Stimulated activated CD8-positive, alpha-beta memory T cell treated with anti-CD3 and anti-CD28 coated beads, Interleukin-7, amount 100 ng/mL, for 1 hour (primary cell): ENCODE measurements at places on chromosomes 7 and 10.

- DNase-seq, result no peak
These were observed 33.6 kb upstream of the RAPGEF5 start for GRCh38 chr7:22390516-22390915.

DNA sequence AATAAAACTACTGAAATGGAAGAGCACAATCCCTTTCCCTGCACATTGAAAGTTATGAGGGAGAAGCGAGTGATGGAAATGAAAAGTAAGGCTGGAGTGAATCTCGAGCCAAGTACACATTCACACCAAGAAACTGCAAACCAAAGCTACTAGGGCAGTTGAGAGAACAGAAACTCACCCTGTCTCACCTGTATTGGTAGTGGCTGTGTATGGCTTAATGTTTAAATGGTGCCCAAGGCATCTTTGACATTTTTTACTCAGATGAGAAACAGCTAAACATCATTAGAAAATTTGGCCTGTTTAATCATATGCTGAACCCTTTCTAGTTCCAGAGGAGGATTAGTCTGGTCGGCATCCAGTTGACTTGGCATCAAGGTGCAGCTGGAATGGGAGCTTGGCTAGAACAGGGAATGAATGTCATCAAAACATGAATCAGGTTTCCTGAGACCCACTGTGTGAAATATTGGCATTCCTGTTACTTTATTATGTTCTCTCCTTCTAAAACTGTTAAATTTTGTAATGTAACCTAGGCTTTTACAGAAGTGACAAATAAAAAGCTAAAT is 840.8 kb downstream of the GRM8 start:
- DNase-seq, result no peak

- no peak for DNase-seq
These were observed 35.0 kb upstream of the CPXM2 start for GRCh38 chr10:123926401-123927264.

GRCh38 chr10:62651341-62651740 is 153.2 kb upstream of the ADO start:
- no peak for DNase-seq

DNA sequence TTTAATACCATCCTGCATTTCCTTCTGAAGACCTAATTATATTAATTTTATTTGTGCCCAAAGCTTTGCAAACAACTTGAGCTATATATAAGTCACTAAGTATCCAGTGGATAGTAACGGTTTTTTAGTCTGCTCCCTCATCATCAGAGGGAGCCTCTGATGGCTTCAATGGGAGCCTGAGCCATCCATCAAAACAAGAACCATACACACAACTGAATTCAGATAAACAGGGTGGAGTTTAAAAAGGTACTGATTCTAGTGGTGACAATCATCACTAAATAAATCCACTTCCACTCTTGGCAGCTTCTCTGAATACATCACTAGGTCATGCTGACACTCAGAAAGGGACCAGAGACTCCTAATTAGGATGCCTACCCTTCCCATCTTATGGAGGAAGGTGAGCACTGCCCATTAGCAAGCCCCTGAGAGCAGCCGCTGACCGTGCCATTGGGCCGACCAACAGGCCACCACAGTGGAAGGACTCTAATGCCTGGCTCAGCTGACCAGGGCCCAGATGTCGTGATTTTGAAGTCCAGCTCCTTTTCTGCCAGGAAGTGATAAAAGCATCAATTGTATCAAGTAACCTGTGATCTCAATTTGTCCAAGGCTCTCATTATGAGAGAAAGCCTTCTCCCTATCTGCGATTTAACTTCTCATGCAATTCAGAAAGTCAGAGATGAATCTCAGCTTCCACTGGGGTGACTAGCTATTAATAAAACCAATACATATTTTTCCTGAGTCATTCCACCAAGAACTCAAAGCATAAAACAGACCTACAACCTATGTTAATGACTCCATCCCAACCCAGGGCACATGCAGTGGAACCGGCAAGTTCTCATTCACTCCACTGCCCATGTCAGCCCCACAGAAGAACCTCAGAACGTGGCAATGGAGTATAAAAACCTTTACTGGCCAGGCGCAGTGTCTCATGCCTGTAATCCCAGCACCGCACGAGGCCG is 13.1 kb downstream of the VOPP1 start:
- no peak for DNase-seq

DNA sequence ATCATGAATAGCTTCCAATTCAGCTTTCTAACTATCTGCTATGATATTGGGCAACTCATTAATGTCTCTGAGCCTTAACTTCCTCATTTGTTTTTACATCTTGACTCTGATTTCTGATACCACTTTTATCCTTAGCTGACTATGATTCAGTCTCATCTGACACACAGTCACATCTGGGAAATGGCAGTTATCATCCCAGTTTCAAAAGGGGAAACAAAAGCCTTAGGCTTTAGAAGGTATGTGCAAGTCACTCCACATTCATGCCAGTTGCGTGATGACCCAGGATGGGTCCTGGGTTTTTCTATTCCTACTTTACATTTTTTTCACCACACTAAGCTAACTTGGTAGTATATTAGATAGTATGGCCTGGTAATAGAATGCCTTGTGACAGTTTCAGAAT is 12.7 kb downstream of the SCIN start:
- no peak for DNase-seq

DNA sequence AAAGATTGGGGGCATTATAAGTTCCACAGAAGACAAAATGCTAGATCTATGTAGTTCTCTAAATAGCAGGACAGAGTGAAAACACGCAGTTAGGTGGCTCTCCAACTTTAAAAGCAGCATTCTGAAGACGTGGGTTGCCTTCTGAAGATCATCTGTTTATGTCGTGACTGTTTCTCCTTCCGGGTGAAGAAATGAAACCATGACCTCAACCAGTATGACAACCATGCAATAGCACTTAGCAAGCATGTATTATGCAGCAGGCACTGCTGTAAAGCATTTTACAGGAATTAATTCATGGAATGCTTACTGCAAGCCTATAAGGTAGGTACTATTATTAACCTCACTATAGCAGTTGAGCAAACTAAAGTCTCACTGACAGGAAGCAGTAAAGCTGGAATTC is 125.2 kb downstream of the SLC25A13 start:
- no peak for DNase-seq

- DNase-seq, result no peak
These were observed 109.4 kb upstream of the PDCD4 start for GRCh38 chr10:110762109-110762848.

DNA sequence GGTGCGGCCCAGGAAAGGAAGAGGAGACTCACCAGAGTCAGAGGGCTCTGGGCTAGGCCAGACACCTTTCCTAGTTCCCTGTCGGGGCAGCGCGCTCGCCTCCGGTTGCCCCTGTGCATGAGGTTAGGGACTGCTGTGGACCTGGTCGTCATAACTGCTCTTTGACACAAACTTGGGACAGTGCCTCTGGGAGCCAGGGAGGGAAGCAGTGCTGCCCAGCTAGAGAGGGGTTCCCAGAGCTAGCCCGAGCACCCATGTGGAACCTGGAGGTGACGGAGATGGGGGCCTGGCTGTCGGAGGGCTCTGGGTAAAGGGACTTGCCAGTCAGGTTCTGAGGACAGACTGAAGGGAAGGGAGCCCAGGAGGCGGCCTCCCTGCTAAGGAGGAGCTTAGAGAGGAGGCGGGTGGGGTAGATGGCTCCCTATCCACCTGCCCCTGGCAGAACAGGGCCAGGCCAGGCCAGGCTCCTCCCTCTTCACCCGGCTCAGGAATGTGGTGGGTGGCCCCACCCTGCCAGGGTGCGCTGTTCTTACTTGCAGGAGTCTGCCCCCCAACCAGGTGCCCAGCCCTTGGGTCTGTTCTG is 29.7 kb downstream of the AGAP3 start:
- DNase-seq, result no peak

DNA sequence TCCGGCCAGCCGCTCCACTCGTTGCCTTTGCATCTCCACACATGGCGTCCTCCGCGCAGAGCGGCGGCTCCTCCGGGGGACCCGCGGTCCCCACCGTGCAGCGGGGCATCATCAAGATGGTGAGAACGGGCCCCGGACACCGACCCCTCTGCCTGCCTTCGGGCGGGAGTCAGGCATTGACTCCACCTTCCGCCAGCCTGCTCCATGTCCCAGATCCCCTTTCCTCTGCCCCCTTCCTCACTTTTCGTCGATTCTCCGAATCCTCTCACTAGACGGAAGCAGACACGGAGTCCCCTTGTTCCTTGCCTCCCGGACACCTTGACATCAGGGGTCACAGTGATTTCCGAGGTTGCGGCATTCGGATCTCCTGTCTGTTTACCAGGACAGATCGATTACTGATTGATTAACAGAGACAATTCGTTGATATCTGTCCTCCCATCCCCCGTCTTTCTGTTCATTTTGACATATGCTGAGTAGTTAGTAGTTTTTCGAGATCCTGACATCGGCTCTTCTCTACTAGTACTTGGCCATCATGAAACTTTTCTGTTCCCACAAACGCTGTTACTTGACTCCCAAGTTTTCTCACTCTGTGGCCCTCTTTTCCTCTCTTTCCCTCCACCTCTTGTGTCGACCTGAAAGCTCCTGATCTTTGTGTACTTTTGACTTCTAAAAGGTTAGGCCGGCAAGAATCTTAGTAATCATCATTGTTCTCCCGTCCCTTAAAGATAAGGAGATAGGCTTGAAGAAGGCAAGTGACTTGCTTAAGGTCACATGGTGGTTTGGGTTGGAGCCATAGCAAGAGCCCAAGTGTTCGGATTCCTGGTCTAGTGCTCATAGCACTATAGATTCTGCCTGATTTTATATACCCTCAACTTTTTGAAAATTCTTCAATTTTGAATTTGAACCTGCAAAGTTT is 597 bp downstream of the SND1 start:
- DNase-seq, result no peak

DNA sequence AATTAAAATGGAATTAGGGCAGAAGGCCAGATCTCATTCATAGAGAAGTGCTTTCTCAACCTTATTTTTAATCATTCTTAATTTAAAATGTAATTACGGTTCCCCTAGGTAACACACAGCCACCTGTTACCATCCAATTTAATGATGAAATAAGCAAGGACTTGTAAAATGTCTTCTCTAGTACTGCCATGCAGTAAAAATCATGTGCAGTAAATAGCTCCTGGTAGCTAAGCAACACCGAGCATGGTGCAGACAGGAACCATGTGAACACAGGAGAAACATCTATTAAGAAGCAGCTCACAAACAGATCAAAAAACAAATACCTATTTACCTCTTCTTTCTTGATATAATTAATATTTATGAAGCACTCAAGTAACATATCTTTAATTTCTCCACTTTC is 15.1 kb downstream of the NCAPG2 start:
- no peak for DNase-seq

DNA sequence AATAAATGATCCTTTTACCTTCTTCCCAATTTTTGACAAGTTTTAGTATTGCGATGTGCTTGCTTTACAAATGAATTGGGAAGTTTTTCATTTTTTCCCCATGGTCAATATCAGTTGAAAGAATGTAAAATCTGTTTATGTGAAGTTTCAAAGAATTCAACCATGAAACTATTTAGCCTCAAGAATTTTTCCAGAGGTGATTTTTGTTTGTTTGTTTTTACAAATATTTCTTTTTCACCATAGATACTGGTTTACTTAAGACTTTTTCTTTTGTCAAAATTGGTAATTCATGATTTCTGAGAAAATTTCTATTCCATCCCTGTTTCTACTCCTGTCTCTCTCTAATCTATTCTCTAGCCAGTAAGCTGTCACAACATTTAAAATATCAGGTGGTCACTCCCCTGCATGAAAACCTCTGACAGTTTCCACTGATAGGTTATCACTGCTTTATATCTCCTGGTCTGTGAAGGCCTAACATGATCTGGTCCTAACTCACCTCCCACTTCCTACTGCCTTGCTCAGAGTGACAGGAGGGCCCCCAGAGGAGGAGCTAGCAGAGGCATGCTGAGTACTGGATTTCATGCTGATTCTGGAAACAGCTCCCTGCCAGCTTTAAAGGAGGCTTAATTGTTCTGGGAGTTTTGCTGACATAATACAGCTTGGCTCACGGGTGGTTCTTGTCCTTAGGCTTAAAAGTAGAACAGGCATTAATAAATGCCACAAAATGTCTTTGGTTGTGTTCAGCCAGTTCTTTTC is 7.6 kb upstream of the ARMS2 start:
- DNase-seq, result no peak

DNA sequence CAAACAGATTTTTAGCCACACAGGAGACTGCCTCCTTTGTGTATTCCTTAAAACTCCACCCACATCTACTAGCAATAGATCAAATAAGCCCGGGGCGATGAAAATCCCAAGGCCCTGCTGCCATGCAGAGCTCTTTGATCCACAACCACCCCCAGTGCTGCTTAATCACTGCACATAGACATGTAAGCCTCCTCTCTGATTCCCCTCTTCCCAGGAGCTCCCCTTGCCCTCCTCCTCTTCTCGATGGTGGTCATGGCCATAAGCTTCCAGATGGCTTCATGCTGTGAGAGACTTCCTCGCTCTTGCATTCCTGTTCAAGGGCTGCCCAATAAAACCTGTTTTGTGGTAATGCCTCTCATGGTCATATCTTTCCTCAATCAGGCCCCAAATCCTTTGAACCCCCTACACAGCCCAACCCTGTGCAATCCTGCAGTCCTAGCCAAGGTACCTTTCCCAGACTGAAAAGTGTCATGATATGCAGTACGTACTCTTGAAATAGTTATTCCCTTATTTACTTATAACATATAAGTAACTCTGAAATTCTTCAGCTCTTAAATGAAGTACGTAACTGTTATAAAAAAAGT is 158.5 kb downstream of the CACNA2D1 start:
- DNase-seq, result no peak

- DNase-seq, result no peak
These were observed 18.8 kb upstream of the GARS1 start for GRCh38 chr7:30575910-30576309.

- DNase-seq, result no peak
These were observed 116.0 kb downstream of the CDCA7L start for GRCh38 chr7:21829731-21830130.

DNA sequence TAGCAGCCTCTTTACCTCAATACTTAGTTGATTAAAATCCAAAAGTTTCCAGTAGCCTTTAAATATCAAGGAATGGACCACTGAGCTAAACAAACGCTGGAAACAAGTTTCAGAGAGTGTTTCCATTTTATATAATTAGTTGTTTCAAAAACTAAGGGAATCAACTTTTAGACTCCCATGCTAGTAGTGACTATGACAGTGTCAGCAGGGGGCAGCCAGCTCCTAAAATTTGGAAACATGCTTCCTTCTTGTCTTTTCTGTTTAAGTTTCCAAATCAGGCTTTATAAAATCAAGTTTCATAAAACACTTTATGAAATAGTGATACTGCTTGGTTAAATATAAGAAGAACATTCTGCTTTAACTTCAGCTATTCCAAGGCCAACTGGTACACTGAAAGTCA is 138.2 kb upstream of the TMEM229A start:
- no peak for DNase-seq

DNA sequence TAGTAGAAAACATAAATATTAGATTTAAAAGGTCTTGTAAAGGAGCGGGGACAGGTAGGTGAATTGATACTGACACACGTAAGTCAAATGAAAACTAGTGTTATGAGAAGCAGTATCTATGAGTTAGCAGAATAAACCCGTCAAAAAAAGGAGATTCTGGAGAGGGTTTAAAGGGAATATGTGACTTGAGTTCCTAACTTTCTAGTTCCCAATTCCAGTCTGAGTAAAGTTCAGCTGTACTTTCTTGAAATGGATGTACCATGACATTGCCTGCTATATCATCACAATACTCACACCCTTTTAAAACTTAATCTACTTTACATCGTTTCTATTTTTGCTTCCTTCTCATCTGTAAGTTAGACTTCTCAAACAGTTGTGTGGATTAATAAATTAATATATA is 122.2 kb downstream of the NRBF2 start:
- no peak for DNase-seq
